Inflammatory macrophage treated with lipopolysaccharide for 4 hours (primary cell): ENCODE measurements at places on chromosomes 7 and 10.

- DNase-seq: no peak
These were observed 64.4 kb upstream of the EBF3 start for GRCh38 chr10:130028465-130028819.

DNA sequence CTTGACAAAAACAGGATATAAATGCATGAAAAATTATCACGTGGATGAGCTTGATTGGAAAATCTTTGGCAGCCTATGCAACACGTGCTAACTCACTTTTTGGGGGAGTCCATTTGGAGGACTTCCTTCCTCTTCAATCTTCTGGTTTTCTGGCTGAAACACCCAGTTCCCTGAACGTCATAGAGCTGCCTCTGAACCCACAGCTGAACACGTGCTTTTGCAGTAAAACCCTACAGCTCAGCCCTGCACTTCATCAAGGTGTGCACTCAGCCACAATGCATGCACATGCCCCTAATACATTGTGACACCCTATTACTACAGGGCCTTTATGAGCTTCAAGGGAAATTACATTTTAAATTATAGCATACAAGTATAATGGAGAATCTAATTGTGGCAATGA, 808.7 kb upstream of the AUTS2 start:
- no peak for DNase-seq

- no peak for DNase-seq
These were observed 70.3 kb upstream of the RSU1 start for GRCh38 chr10:16887565-16887964.

DNA sequence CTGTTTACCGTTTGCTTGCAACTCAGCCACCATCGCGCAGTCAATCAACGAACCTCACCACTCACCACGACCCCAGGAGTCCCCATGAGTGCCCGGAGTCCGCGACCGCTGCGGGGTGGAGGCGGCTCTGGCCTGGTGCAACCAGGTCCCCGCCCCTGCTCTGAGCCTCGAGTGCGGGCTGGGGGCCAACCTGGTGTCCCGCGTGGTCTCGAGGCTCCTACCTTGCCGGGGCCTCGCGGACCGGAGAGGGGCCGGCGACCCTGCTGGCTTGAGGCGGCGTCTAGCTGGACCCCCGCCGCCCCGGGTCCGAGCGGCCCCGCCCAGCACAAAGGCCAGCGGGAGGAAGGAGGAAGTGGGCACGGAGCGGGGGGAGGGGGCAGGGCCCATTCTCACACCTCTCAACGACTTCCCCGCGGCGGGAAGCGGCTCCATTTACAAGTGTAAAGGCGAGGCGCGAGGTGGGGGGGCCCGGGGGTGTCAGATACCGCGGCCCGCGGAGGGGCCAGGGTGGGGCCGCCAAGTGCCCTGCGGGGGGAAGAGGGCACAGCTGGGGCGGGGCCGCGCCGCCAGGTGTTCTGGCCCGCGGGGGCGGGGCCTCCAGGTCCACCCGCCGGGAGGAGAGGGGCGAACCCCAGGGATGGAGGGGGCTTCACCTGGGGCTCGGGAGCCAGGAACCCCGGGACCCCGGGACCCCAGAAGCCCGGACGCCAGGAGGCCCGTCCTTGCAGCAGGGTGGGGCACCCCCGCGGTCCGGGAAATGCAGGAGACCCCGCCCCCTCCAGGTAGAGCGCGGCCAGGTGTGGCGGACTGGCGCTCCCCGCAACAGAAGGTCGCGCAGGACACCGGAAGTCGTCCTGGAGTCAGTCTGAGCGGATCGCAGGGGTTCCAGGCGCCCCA, 8.6 kb downstream of the CTBP2 start:
- DNase-seq: no peak

DNA sequence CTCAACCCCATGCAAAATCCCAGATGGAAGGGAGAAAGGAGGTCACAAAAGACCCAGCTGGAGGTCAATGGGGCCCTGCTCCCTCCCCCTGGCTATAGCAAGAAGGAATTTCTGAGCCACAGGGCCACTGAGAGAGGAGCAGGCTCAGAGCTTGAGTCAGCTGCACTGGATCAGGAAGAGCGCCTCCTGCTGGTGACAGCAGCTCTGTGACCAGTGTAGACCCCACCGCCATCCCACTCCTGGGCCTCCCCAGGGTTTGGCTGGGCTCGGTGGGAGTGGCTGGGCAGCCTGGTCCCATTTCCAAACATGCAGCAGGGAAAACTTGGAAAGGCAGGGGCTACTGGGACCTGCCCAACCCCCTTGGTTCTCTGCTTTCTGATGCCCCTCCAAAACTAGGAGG, 31.5 kb upstream of the PRLHR start:
- no peak for DNase-seq
